ENCODE measurements at places on chromosomes 11 and 22. TPM values are rescaled to one million over a fixed set of nuclear protein-coding genes. Genes with fewer than 3 reads are reported as not detected.

Gene CCDC89
- not detected for total RNA-seq

Gene SYCE3
- 2.0 TPM for total RNA-seq

Gene CARD18
- total RNA-seq: not detected

Gene TRIM49
- not detected for total RNA-seq

Gene NNMT
- not detected for total RNA-seq

GRCh38 chr11:102436976-102437375, 15.6 kb downstream of the TMEM123 start:
- DNase-seq: no peak
- H3K4me3 ChIP-seq: no peak overlapping the region
- peaks cover 84% of the 10 kb centered on the region for H3K4me1 ChIP-seq
- no peaks in the 10 kb centered on the region for H3K27me3 ChIP-seq
- H3K36me3 ChIP-seq: peaks cover 58% of the 10 kb centered on the region

- no peak overlapping the region for H3K4me3 ChIP-seq
- no peaks in the 10 kb centered on the region for H3K27me3 ChIP-seq
- no peak for DNase-seq
- H3K27ac ChIP-seq: no peak overlapping the region
- H3K4me1 ChIP-seq: no peaks in the 10 kb centered on the region
Observed at GRCh38 chr11:17775507-17776211, 41.1 kb downstream of the KCNC1 start.

GRCh38 chr11:75279273-75279672, 38.7 kb downstream of the TPBGL start:
- H3K27me3 ChIP-seq: no peaks in the 10 kb centered on the region
- H3K4me3 ChIP-seq: no peak overlapping the region
- peaks cover 9% of the 10 kb centered on the region for H3K36me3 ChIP-seq

GRCh38 chr22:38802671-38803121, 8.8 kb upstream of the DNAL4 start:
- no peaks in the 10 kb centered on the region for H3K36me3 ChIP-seq
- H3K4me3 ChIP-seq: no peak overlapping the region
- no peak for DNase-seq
- no peak overlapping the region for H3K27ac ChIP-seq

GRCh38 chr11:122721964-122722266, 66.4 kb downstream of the UBASH3B start:
- no peak overlapping the region for H3K4me3 ChIP-seq
- DNase-seq: peak; percentile 46
- no peak overlapping the region for H3K27ac ChIP-seq
- H3K36me3 ChIP-seq: no peaks in the 10 kb centered on the region

- no peak overlapping the region for H3K4me3 ChIP-seq
- H3K36me3 ChIP-seq: no peaks in the 10 kb centered on the region
- H3K27me3 ChIP-seq: no peaks in the 10 kb centered on the region
- H3K4me1 ChIP-seq: peaks cover 2% of the 10 kb centered on the region
- no peak overlapping the region for H3K27ac ChIP-seq
- no peak for DNase-seq
Observed at GRCh38 chr11:124954590-124954955, 571 bp downstream of the CCDC15 start.

GRCh38 chr11:4459500-4459899, 10.4 kb downstream of the OR52K2 start:
- H3K4me1 ChIP-seq: peaks cover 2% of the 10 kb centered on the region
- peaks cover 13% of the 10 kb centered on the region for H3K27me3 ChIP-seq
- H3K4me3 ChIP-seq: no peak overlapping the region
- no peak overlapping the region for H3K27ac ChIP-seq

DNA sequence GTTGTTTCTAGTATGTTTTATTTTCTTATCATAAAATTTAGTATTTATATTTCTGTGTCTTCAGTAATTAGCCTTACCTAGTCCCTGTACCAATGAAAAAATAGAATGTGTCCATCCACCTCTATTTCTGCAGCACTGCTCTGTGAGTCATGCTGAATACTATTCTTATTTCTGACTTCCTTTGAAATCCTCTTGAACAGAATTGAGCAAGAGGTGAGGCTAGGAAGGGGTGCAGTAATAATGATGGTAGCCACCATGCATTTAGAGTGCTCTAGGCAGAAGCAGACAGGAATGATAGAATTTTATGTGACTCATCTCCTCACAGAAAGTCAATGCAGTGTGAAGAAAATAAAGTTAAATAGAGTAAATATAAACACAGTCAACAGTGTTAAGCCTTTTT, 60.0 kb downstream of the OR10A6 start:
- H3K27ac ChIP-seq: no peak overlapping the region
- H3K4me3 ChIP-seq: no peak overlapping the region
- no peaks in the 10 kb centered on the region for H3K36me3 ChIP-seq
- peaks cover 12% of the 10 kb centered on the region for H3K27me3 ChIP-seq
- no peak for DNase-seq

GRCh38 chr22:26702906-26703830, 45.8 kb downstream of the MIAT start:
- H3K27ac ChIP-seq: no peak overlapping the region
- H3K4me1 ChIP-seq: peaks cover 11% of the 10 kb centered on the region
- no peak for DNase-seq
- peaks cover 45% of the 10 kb centered on the region for H3K36me3 ChIP-seq

DNA sequence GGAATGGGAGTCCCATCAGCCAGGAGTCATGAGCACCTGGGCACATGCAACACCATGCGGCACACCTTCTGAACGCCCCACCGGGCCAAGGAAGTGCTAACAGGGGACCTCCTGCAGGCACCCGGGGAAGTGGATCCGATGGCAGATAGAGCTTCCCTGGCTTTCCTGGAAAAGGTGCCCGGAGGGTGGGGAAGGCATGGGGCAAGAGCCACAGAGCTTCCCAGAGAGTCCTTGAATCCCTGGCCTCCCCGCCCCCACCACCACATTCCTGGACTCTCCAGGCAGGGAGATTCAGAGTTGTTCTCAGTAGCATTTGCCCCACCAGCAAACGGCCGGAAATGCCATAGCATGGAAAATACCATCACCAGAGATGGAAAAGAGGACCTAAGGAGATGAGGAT, 8.3 kb downstream of the TRIM29 start:
- no peaks in the 10 kb centered on the region for H3K36me3 ChIP-seq
- H3K4me3 ChIP-seq: no peak overlapping the region
- H3K27ac ChIP-seq: no peak overlapping the region
- no peak for DNase-seq
- no peaks in the 10 kb centered on the region for H3K27me3 ChIP-seq
- no peaks in the 10 kb centered on the region for H3K4me1 ChIP-seq

- no peak overlapping the region for H3K4me3 ChIP-seq
- peaks cover 24% of the 10 kb centered on the region for H3K4me1 ChIP-seq
- H3K36me3 ChIP-seq: no peaks in the 10 kb centered on the region
- peak; percentile 57 for DNase-seq
- H3K27me3 ChIP-seq: no peaks in the 10 kb centered on the region
- peak overlapping the region; percentile 78 for H3K27ac ChIP-seq
Observed at GRCh38 chr11:22703040-22703439, 36.6 kb downstream of the GAS2 start.

DNA sequence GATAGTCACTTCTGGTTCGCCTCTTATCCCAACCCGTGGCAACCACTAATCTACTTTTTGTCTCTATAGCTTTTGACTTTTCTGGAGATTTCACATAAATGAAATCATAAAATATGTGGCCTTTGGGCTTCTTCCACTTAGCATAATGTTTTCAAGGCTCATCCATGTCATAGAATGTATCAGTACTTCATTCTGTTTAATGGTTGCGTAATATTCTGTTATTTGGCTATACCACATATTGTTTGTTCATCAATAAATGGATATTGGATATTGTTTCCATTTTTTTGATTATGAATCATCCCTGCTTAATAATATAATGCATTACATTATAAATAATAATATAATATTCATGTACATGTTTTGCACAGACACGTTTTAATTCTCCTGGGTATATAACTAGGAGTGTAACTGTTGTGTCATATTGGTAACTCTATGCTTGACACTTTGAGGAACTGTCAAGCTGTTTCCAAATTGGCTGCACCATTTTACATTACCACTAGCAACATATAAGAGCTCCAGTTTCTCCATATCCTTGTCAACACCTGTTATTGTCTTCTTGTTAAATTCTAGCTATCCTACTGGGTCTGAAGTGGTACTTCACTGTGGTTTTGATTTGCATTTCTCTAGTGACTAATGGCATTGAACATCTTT, 181.5 kb downstream of the CADM1 start:
- DNase-seq: no peak
- H3K4me3 ChIP-seq: no peak overlapping the region
- no peaks in the 10 kb centered on the region for H3K36me3 ChIP-seq
- no peak overlapping the region for H3K27ac ChIP-seq

- no peak for DNase-seq
- H3K36me3 ChIP-seq: no peaks in the 10 kb centered on the region
- H3K27me3 ChIP-seq: peaks cover 51% of the 10 kb centered on the region
- peaks cover 7% of the 10 kb centered on the region for H3K4me1 ChIP-seq
Observed at GRCh38 chr11:2868506-2869133, 17.0 kb downstream of the CDKN1C start.

DNA sequence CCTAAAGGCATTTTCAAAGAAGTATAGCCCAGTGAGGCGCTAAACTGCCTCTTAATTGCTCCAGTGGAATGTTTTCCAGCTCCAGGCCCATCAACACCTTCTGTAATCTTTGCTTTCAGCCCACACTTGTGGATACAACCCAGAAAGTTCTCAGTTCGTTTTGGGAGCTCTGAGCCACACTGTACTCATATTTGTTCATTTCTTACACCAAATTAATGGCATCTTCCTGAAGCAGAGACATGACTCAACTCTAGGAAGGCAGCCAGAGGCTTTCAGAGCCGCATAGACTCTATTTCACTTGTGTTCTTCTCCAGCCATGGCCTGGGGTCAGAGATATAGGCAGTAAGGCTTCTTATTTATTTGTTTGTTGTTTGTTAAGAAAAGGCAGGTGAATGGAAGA, 175.5 kb upstream of the NCAM1 start:
- no peak overlapping the region for H3K4me3 ChIP-seq
- H3K27ac ChIP-seq: no peak overlapping the region
- no peaks in the 10 kb centered on the region for H3K4me1 ChIP-seq
- no peak for DNase-seq
- H3K36me3 ChIP-seq: no peaks in the 10 kb centered on the region

DNA sequence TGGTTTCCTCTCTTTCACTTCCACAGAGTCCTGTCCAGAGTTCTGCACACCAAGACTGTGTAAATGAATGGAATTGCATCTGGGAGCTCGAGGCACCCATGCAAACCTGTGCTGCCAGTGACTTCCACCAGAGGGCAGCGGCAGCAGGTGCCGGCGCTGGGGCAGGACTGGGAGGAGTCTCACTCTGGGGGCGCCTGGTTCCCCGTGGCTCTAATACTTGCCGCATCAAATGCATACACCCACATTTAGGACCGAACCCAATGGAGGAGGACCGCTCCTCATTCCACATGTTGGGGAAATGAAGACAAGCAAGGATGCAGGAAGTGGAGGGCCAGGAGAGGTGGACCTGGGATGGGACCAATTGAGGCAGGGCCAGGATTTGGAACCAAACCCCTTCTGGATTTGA, 1.1 kb upstream of the CD6 start:
- DNase-seq: peak; percentile 90
- H3K36me3 ChIP-seq: peaks cover 40% of the 10 kb centered on the region
- H3K27me3 ChIP-seq: no peaks in the 10 kb centered on the region
- H3K27ac ChIP-seq: peak overlapping the region; percentile 97

GRCh38 chr11:67468456-67468758, 644 bp downstream of the TMEM134 start:
- H3K27ac ChIP-seq: peak overlapping the region; percentile 83
- H3K4me1 ChIP-seq: peaks cover 33% of the 10 kb centered on the region
- peak overlapping the region; percentile 80 for H3K4me3 ChIP-seq
- H3K27me3 ChIP-seq: no peaks in the 10 kb centered on the region

DNA sequence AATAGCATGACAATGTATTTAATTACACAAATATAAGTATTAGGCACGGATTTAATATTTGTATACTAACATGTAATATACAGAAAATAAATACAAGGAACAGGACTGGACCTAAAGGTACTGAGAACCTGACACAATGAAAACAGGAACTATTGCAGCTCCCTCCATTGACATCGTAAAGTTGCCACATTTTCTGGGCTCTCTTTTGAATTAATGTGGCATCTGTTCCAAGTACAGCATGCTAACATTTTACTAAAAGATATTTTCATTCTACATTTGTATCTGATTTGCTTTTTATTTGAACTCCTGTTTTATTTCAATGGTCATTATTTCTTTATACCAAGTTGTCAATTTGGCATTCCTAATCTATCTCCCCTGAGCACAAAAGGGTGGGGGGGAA, 15.3 kb downstream of the PHF21A start:
- H3K27me3 ChIP-seq: no peaks in the 10 kb centered on the region
- DNase-seq: no peak
- H3K4me3 ChIP-seq: no peak overlapping the region
- peaks cover 1% of the 10 kb centered on the region for H3K36me3 ChIP-seq
- H3K4me1 ChIP-seq: peaks cover 17% of the 10 kb centered on the region

- no peak overlapping the region for H3K4me3 ChIP-seq
- H3K4me1 ChIP-seq: no peaks in the 10 kb centered on the region
- H3K36me3 ChIP-seq: no peaks in the 10 kb centered on the region
- H3K27ac ChIP-seq: no peak overlapping the region
- H3K27me3 ChIP-seq: peaks cover 2% of the 10 kb centered on the region
Observed at GRCh38 chr11:44507896-44508445, 57.5 kb upstream of the CD82 start.

DNA sequence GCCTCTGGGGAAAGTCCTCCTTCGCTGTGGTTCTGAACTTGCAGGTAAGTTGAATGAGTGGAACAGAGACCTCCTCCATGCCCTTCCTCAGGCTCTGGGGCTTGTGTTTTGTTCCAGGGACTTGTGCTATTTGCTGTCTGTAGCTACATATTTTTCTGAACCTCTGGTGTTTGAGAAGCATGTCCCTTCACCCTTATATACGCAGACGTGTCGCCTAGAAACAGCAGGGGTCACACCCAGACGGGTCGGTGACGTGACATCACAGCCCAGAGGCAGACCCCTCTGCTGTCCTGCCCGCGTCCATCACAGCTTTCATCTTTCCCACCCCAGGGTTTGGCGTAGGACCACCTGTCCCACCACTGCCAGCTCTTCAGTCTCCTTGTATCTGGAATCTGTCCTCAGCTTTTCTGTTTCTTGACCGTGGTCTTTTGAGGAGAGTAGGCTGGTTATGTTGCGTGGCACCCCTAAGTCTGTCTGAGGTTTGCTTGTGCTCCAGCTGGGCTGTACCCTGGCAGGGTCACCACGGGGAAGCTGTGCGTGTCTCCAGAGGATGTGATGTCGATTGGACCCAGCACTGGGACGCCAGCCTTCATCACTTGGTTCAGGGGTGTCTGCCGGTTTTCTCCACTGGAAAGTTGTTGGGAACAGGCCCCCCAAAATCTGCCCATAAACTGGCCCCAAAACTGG, 13.4 kb upstream of the MUC5B start:
- H3K4me3 ChIP-seq: no peak overlapping the region
- H3K4me1 ChIP-seq: no peaks in the 10 kb centered on the region
- H3K36me3 ChIP-seq: peaks cover 2% of the 10 kb centered on the region
- H3K27me3 ChIP-seq: peaks cover 11% of the 10 kb centered on the region
- H3K27ac ChIP-seq: no peak overlapping the region
- DNase-seq: no peak

DNA sequence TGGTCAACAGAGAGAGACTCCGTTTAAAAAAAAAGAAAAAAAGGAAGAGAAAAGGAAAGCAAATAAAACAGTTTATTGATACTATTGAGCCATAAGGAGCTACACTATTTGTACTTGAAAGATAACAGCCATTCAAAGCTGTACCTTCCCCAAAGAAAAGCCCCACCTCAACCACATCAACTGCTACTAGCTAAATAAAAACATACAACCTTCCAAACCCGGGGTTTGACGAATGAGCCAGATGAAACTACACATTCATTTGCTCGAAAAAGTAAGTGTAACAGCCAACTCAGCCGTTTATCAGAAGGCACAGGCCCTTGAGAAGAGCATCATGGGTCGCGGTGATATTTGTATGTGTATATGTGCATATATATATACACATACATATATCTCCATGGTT, 78.4 kb downstream of the SIK3 start:
- no peaks in the 10 kb centered on the region for H3K27me3 ChIP-seq
- DNase-seq: peak; percentile 52
- peak overlapping the region; percentile 63 for H3K27ac ChIP-seq
- no peak overlapping the region for H3K4me3 ChIP-seq
